ENCODE measurements at places on chromosomes 4 and X. TPM values are rescaled to one million over a fixed set of nuclear protein-coding genes. Genes with fewer than 3 reads are reported as not detected.

- no peak for DNase-seq
These were observed 12.4 kb downstream of the CASP6 start for GRCh38 chr4:109690690-109691410.

DNA sequence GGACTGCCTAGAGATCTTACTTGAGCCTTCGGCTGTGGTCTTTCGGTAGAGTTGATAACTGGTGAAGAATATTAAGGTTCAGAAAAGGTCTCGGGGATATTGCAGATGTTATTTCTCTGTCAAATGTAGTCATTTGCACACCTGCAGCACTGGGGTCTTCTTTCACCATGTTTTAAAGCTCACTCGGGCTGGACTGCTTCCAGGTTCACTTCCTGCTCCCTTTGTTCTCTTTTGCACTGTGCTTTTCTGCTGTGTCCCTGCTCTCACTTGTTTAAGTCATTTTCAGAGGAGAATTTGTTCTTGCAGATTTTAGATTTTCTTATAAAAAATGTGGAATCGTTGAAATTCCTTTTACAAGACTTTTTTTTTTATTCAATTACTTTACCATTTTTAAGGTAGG, 68.5 kb downstream of the BMPR1B start:
- no peak for DNase-seq

DNA sequence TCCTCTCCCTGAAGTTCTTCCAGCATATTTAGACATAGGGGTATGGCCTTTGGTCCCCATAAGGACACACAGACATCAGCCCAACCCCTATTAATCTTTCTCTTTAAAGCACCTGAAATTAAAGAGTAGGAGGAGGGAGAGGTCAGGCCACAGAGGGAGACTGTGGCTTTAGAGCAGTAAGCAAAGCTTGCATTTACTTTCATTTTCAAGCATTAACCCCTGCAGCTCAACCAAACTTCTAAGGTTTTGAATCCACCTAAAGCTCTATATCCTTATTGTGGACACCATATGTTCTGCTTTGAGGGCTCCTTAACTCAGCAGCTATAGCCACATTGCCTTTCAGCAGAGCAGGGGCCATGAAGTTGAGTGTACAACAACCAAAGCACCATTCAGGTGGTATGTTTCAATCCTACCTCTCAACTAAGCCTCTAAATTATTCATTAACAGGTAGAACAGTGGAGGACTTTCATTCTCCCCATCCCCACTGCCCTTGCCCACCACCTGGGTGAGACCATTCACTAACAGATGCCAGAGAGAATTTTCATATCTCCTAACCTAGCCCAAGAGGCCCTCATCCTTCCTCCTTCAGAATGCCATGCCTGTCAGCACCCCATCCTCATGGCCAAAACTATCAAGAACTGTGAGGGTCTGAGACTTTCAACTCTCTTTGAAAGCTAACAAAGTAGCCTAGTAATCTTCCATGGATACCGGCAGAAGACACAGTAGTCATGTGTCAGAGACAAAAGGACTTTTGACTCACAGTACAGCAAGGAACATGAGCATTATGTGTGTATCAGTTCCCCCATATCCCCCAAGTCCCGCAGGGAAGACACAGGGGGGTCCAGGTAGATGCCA, 20.8 kb downstream of the LIN54 start:
- no peak for DNase-seq

The SSX4B gene
- total RNA-seq = not detected

The MAGEA8 gene
- total RNA-seq = not detected

Data from mammary epithelial cell (primary cell).